Memory B cell (primary cell): ENCODE measurements at places on chromosomes 16 and 17.

- no peak for DNase-seq
Measured at GRCh38 chr16:85291302-85292148, 179.3 kb upstream of the CIBAR2 start.

DNA sequence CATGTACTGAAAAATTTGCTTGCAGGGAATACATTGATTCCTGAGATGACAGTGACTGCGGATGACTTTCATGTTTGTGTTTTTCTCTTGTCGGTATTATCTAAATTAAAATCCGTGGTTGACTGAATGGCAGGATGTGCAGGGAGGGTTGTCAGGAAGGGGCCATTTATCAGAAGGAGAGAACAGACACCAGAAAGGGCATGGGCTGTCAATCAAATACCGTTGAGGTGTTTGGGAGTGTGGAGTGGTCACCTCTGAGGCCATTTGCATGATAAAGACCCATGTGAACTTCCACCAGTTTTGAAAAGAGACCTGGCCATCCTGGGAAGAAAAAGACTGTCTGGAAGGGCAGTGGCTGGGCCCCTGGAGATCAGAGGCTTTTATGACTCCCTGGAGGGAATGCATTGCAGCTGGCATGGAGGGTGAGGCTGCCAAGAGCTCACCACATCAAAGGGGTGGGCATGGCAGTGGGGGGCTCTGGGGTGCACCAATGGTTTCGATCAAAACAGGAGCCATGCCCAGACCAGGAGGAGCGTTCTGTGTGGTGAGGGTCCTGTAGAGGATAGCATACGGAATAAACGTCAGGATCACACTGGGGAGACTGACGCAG, 67.1 kb downstream of the CYLD start:
- DNase-seq: no peak

- no peak for DNase-seq
Measured at GRCh38 chr16:22317001-22317530, 19.9 kb downstream of the POLR3E start.

- DNase-seq: no peak
Measured at GRCh38 chr17:83199500-83200201, 120.2 kb downstream of the METRNL start.

- no peak for DNase-seq
Measured at GRCh38 chr16:68231384-68232136, 4.4 kb downstream of the ESRP2 start.

GRCh38 chr16:525520-526180, 1.9 kb upstream of the CAPN15 start:
- DNase-seq: no peak

DNA sequence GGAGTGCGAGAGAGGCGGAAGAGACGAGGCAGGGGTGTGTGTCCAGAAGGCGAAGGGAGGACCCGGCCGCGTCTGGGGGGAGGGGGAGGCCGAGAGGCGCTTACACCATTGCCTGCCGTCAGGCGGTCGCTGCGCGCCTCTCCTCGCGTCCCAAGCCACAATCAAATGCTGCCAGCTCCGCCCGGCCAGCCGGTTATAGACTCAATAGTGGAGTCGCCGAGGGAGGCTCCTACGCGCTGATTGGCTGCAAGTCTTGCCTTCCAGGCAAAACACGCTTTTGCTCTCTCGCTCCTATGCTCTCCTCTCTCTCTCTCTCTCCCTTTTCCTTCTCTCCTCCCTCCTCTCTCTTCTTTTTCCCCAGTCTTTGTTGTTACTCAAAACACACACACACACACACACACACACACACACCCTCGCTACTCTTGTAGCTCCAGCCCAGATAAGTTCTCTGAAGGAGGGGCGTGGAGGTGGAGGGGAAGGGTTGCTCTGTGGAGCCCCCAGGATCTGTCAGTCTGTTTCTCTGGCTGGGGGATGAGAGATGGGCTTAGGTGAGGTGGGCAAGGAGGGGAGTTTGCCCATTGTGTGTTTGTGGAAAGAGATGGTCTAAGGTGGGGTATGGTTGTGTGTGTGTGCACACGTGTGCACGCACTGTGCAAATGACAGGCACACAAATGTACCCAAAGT, at the start of gene DLX3:
Gene DLX3, minus strand, starts transcription at position 170 of the 684 bp plus-strand sequence. CDS start 226 bp downstream, outside the sequence.
- peak; percentile 34 for DNase-seq

- DNase-seq: no peak
Measured at GRCh38 chr17:73955616-73956015, 247.9 kb upstream of the RPL38 start.

GRCh38 chr16:89581861-89582563, 6.5 kb downstream of the CPNE7 start:
- DNase-seq: no peak

DNA sequence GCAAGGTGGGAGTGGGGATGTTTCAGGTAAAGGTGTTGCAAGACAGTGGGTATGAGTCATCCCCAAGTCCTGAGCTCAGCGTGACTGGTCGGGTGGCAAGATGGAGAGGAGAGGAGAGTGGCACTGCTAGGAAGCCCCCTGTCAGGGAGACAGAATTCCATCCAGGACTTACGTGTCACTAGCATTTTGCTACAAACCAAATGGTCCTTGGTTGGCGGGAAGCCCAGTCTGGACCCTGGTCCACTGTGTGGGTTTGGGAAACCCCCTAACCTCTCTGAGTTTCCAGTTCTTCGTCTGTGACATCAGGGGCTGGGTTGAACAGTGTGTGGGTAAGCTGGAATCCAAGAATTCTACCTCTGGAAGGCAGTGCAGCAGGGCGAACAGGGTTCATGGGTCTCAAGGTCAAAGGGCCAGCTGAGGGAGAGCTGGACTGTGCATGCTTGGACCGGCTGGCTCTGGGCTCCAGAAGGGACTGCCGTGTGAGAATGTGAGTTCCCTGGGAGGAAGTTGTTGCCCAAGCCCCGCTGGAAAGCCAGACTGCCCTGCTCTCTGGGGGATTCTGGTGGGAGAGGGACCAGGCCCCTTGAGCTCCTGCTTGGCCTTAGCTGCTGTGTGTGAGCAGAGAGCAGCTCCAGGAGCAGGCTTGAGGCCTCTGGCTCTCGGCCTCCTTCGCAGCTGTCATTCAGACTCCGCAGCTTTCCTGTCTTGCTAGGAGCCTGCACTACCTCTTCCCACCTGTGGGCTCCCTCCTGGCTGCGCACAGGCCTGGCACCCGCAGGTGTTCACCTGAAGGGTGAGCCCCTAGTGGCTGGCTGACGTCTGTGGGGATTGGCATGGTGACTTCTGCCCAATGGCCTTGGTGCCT, 84.6 kb downstream of the NT5M start:
- no peak for DNase-seq

DNA sequence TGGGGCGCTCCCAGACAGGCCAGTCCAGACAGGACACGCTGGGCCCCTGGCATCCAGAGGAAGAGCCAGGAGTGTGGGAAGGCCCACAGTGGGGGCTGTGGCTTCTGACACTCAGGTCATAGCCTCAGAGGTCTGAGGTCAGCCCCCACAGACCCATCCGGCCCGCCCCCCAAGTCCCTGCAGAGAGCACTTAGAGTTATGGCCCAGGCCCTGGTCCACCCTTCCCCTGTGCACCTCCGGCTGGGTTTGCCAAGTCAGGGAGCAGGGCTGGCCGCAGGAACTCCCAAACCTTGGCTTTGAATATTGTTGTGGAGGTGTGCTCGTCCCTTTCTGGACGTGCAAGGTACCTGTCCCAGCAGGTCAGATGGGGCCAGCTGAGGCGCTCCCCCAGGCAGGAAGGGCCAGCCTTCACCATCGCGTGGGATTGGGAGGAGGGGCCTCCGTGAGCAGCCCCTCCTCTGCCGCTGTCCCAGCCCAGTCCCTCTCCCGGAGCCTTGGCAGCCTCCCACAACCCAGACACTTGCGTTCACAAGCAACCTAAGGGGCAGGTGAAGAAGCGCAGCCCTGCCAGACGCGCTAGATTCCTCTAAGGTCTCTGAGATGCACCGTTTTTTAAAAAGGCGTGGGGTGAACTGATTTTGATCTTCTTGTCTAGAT, 74.6 kb downstream of the SOCS1 start:
- DNase-seq: no peak

GRCh38 chr16:88535191-88535856, 34.9 kb upstream of the ZC3H18 start:
- DNase-seq: no peak

DNA sequence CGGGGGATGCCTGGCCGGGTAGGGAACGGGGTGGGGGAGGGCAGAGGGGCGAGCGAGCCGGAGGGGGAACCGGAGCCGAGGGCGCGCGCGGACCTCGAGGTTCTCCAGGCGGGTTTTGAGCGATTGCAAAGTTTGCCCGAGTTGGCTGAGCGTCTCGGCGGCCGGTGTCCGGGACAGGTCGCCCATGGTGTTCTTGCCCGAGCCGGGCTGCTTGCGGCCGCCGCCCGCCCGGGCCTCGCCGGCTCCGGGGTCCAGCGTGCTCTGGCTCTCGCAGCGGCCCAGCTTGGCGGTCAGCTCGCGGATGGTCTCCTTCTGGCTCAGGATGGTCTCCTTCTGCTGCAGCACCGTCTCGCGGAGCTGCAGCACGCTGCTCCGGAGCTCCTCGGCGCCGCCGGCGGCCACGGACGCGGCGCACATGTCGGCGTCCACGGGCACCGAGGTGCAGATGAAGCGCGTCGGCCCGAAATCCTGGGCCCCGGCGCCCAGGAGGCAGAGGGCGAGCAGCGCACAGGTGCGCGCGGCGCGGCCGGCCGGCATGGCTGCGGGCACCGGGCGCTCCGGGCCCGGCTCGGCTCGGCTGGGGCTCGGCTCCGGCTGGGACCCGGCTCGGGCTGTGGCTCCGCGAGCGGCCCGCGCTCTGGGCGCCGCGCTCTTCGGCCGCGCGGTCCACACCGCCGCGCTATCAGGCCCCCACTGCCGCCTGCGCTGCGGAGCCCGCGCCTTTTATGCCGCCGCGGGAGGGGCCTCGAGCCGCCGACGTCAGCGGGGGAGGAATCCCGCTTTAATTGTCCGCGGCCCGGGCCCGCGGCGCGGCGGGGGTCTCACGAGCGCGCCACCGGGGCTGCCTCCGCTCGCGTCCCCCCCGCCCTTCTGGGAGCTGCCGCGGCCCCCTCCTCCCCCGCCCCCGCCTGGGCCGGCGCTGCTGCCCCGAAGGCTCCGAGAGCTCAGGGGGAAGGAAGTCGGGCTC, at the start of gene NPTX1:
Gene NPTX1, minus strand, starts transcription at position 698 of the 967 bp plus-strand sequence. Its CDS starts 161 bp downstream, at position 537.
- no peak for DNase-seq

DNA sequence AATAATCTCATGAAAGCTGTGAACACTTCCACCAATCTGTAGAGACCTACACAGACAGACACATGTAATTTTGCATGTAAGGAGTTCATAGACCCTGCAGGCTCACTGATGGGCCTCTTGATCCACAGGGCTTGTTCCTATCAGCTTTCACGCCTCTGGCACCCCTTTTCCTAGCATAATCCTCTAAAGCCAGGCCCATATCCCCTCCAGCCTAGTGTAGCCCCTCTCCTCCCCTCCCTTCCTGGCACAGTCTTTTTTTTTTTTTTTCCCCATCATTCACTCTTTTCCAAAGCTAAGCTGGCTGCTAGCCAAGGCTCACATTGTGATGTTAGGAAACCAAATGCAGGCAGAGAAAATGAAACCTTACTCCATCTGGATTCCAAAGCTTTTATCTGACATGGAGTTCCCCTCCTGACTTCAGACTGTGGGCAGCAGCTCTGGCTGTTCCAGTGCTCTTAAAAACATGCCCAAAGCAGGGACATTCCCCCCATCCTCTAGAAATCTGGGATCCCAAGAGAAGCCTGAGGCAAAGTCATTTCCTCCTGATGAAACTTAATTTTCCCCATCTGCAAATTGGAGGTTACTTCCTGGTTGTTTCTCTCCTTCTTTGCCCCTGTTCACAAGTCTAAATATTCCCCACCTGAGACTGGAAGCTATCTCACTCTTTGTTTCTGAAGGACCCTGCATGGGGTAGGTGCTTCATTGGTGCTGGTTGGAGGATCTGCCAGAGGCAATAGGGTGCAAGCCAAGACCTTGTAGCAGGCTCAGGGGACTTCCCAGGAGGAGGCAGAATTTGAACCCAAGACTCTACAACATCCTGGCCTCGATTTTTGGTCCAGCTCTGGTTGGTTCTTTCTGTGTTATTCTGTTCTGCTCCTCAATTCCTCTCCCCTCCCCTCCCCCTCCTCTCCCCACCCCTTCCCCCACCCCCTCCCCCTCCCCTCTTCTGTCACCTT, 9.9 kb upstream of the CCL5 start:
- no peak for DNase-seq

- no peak for DNase-seq
Measured at GRCh38 chr17:63314761-63315160, 131.3 kb downstream of the CYB561 start.

GRCh38 chr17:50027881-50028735, 27.8 kb upstream of the ITGA3 start:
- no peak for DNase-seq

- DNase-seq: no peak
Measured at GRCh38 chr16:84055366-84055765, 12.8 kb upstream of the SLC38A8 start.

GRCh38 chr16:29014561-29015069, 29.8 kb downstream of the LAT start:
- DNase-seq: no peak

DNA sequence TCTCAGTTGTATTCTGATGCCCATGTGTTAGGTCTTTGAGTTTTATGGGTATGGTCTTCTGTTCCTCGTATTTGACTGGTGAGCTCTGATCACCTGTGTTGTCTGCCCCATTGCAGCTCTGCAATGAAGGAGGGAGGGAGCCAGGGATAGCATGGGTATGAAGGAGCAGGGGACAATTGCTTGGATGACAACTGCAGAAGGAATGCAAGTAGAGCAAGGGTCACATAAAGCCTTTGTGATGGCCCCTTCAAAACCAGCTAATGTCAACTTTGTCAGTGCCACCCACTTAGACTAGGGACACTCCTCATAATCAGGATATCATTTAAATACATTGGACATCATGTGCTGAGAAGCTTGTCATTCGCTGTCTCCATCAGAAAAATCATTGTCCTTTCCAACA, 152.7 kb upstream of the MAF start:
- DNase-seq: no peak

- no peak for DNase-seq
Measured at GRCh38 chr17:49196520-49196919, 13.9 kb downstream of the GNGT2 start.

- no peak for DNase-seq
Measured at GRCh38 chr17:38891441-38891840, 21.6 kb downstream of the LASP1 start.

GRCh38 chr16:23827057-23827456, 8.7 kb upstream of the PRKCB start:
- DNase-seq: no peak

GRCh38 chr17:74951680-74952421, 16.2 kb downstream of the OTOP3 start:
- no peak for DNase-seq

DNA sequence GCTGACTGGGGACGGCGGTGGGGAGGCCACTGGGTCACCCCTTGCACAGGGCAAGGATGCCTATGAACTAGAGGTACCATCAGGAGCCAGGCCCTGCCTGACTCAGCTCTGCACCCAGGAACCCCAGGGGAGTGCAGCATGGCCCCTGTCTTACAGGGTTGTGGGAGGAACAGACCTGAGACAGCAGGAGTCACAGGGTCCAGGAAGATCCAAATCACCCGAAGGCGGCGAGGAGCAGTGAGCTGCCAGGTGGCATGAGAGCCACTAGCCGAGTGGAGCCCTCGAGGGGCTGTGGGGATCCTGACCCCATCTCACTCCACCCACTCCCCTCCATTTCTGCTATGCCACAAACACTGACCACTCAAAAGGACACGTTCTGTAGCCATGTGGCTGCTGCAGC, 30.8 kb downstream of the PLD6 start:
- no peak for DNase-seq

- DNase-seq: no peak
Measured at GRCh38 chr16:49497466-49497865, 123.9 kb downstream of the C16orf78 start.

GRCh38 chr17:17890773-17891759, 54.3 kb upstream of the SREBF1 start:
- no peak for DNase-seq
